ENCODE measurements at places on chromosomes 7 and 10.
A peak's percentile ranks its signal among the peaks of the same experiment; 100 is the strongest.

GRCh38 chr10:66575251-66575855, 350.5 kb upstream of the LRRTM3 start:
- DNase-seq, result no peak

- DNase-seq, result no peak
These were observed 13.0 kb upstream of the C10orf90 start for GRCh38 chr10:126683466-126683865.

- no peak for DNase-seq
These were observed 32.9 kb upstream of the GRID1 start for GRCh38 chr10:86399514-86399878.

- peak; percentile 60 for DNase-seq
These were observed 9.4 kb downstream of the NUB1 start for GRCh38 chr7:151351027-151351426.

- DNase-seq, result no peak
These were observed 230.1 kb downstream of the CALN1 start for GRCh38 chr7:72182036-72182435.

GRCh38 chr10:42995537-42995936, 81.3 kb upstream of the RET start:
- DNase-seq, result no peak

- no peak for DNase-seq
These were observed 131.6 kb upstream of the KLF14 start for GRCh38 chr7:130865408-130866236.

DNA sequence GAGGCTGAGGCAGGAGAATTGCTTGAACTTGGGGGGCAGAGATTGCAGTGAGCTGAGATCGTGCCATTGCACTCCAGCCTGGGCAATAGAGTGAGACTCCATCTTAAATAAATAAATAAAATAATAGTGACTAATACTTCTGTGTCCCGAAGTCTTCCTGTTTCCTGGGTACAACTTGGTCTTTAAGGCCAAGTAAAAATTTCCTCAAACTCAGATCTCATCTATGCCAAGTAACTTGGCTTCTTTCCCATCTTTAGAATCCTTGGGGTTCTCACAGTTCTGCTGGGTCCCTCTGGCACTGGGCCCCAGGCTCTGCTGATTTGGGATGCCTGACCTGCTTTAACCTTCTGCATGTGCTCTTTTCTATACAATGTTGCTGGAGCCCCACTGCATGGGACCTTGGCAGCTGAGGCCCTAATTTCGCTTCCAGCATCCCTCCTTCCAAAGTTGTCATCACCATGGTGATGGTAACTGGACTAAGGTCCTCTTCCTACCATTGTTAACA, 22.7 kb upstream of the AKR1B10 start:
- no peak for DNase-seq

GRCh38 chr10:86707505-86707904, 39.2 kb downstream of the LDB3 start:
- DNase-seq, result no peak

DNA sequence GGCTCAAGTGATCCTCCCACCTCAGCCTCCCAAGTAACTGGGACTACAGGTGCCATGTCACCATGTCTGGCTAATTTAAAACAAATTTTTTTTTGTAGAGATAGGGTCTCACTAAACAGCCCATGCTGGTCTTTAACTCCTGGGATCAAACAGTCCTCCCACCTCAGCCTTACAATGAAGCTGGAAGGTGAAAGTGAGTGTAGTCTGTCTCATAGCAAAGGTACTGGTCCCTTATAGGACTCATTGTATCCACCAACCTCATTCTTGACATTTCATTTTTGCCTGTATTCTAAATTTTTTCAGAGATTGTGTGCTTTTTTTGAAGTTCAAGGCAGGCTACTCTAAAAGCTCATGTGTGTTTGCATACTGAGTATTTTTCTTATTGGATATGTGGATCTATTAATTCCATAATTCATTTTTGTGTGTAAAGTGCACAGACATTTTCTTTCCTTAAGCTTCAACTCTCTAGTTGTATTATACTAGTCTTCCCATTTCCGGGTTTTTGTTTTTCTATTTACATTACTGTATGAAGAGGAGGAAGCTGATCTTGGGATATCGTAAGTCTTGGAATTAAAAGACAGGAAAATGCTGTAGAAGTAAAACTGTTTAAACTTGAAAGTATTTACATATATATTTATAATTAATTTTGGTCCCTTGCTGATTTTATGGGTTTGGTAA, 13.3 kb downstream of the KMT2E start:
- DNase-seq, result no peak

- no peak for DNase-seq
These were observed 36.6 kb downstream of the SCIN start for GRCh38 chr7:12607134-12607533.

- DNase-seq, result no peak
These were observed 114.4 kb upstream of the NANOS1 start for GRCh38 chr10:118915161-118915560.

GRCh38 chr7:90931986-90932916, 332.0 kb upstream of the FZD1 start:
- no peak for DNase-seq

- no peak for DNase-seq
These were observed 33.3 kb downstream of the A1CF start for GRCh38 chr10:50851884-50852671.

DNA sequence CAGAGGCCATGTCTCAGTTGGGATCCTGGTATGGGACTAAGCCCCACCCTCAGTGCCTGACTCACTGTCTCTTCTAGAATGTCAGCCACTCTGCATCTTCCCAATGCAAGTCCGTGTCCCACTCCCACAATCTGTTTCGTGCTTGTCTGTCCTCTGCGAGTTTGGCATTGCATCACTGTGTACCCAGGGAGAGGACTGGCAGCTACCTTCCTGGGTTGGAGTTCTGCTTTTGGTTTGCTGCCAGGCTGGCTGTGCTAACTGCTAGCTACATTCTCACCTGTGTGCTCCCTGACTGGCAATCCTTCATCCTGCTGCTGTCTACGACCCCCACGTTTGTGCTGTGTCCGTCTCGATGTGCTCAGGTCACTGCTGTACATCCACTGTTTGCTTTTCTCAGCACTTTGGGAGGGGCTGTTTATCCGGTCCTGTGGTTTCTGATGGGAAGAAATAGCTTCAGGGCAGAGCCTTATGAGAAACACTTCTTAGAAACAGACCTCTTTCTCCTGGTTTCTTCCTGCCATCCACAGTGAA, 56.0 kb upstream of the GLI3 start:
- no peak for DNase-seq

GRCh38 chr7:375901-376305, 85.9 kb downstream of the FOXL3 start:
- peak; percentile 0 for DNase-seq

GRCh38 chr7:156773966-156774365, 119.0 kb downstream of the LMBR1 start:
- no peak for DNase-seq

DNA sequence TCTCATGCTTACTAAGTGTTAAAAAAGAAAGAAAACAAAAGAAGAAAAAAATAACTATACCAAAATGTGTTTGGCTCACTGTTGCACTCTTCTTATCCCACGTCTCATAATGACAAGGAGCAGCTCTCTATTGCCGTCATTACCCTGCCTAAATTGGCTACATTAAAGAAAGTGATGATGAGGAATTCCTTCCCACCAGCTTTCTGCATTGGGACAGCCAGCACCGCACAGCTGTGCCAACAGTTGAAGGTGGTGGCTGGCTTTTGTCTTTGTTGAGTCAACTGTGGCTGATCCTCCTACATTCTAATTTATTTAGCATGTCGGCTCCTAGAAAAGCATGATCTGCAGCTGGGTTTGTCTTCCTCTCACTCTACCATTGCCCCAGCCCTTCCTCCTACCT, 751.8 kb downstream of the KCNMA1 start:
- DNase-seq, result no peak

- no peak for DNase-seq
These were observed 75.8 kb downstream of the NKX6-2 start for GRCh38 chr10:132710036-132710686.

- DNase-seq, result no peak
These were observed 652 bp upstream of the PODXL start for GRCh38 chr7:131556909-131557651.

GRCh38 chr7:12297283-12298108, 86.4 kb downstream of the TMEM106B start:
- DNase-seq, result no peak

DNA sequence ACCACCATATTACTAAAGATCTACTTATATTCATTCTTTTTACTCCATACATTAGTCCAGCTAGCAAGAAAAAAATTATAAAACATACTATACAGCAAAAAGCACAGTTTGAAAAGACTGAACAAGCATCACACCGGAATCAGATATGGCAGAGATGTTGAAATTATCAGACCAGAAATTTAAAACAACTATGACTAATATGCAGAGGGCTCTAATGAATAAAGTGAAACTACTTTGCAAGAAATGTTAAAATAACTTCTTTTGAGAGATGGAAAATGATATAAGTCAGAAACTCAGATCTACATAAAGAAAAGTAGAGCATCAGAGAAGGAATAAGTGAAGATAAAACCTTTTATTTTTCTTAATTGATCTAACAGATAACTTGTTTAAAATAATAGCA, 50.9 kb downstream of the SGCE start:
- DNase-seq, result no peak

- DNase-seq, result no peak
These were observed 16.4 kb downstream of the GHRHR start for GRCh38 chr7:30980194-30980593.
